ENCODE measurements at places on chromosomes 12 and 14.

- no peak for DNase-seq
Observed at GRCh38 chr12:65902500-65902899, 78.2 kb downstream of the HMGA2 start.

GRCh38 chr12:48489012-48489411 lies 6.7 kb downstream of the C12orf54 start:
- DNase-seq: no peak

DNA sequence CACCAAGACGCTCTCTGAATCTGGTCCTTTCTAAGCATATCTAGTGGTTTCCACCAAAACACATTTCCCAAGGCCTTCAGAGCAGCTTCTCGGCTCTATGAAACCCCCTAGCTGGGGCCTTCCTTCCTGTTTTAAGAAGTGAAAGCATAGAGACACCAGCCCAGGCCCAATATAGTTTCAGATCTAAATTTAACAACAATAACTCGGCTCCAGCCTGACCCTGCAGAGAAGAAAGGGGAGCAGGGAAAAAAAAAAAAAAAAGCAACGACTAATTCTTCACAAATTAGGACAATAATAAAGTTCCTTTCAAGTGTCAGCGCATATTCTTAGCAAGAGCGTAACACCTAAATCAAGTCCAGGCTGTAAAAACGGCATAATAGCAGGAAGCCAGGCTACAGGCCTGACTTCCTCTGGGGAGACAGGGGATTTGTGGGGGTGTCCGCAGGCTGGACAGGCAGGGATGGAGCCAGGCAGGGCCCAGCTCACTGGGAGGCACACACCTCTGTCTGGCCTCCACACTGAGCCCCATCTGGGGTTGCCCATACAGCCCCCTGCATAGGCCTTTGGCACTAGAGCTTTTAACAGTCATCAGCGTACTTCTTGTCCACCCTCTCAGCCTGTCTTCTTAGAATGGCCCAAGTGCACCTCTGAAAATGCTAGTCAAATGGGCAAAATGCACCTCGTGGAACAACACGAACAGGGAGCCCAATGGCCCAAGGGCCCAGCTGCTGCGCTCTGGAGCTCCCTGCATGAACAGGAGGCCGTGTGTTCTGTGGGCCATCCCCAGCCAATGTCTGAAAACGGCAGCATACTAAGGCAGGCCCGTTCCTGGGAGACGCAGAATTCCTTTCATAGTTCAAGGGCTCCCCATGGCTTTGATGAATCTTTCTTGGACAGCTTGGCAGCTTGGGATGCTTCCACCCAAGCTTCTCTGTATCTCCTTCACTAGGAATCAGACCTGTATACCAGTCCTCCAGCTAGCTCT lies 772.9 kb downstream of the MED13L start:
- no peak for DNase-seq

DNA sequence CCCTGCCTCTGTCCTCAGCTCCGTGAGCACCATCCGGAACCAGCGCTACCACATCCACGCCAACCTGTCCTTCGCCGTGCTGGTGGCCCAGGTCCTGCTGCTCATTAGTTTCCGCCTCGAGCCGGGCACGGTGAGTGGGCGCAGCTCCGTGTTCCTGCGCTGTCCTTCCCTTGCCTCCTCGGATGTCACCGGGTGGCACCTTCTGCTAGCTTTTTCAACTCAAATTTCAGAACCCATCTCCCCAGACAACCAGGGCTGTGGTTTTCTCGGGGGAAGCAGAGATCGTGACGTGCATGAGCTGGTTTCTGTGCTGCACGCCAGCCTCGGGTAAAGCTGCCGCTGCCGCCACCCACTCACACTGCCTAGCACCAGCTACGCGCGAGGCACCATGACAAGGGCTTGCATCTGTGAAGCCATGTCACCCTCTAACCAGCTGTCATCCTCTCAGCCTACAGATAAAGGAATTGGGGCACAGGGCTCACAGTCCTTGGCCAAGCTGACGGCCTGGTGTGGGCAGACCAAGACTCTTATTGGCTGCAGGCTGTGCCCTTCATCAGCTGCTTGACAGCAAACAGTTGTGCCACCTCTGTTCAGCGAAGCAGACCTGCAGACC lies 152.1 kb downstream of the ADGRD1 start:
- no peak for DNase-seq

- no peak for DNase-seq
Observed at GRCh38 chr12:102379346-102380162, 100.8 kb downstream of the IGF1 start.

DNA sequence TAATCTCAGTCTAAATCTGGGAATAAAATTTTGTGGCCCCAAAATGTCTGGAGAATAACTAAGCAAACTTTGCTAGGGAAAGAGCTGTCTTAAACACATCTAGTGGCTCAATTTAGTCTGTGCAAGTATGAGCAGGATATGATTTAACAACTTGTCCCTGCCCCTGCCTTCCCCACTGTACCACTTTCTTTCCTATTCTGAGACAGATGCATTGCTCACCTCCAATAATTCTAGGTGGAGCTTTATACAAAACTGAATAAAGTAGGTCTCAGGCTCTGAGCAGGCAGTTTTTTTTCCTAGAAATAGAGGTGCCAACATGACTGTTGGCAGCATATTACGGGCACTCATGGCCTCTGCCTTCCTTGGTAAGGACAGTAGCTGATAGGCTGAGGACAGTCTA lies 412.1 kb downstream of the DAD1 start:
- no peak for DNase-seq

GRCh38 chr12:579420-580110 lies 83.7 kb downstream of the NINJ2 start:
- DNase-seq: no peak

DNA sequence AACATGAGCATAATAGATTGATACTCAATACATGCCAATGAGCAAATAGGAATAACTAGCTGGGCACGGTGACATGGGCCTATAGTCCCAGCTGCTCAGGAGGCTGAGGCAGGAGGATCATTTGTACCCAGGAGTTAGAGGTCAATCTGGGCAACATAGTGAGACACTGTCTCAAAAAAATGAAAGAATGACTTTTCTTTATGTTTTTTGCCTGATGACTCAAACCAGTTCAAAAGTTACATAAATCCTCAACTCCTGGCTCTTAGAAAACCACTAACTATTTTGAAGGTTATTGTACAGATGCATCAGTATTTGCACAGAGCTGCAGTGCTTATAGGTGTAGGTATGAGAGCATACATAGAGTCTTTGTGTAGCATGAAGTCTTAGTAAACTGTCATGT lies 219.2 kb upstream of the RGS6 start:
- no peak for DNase-seq

DNA sequence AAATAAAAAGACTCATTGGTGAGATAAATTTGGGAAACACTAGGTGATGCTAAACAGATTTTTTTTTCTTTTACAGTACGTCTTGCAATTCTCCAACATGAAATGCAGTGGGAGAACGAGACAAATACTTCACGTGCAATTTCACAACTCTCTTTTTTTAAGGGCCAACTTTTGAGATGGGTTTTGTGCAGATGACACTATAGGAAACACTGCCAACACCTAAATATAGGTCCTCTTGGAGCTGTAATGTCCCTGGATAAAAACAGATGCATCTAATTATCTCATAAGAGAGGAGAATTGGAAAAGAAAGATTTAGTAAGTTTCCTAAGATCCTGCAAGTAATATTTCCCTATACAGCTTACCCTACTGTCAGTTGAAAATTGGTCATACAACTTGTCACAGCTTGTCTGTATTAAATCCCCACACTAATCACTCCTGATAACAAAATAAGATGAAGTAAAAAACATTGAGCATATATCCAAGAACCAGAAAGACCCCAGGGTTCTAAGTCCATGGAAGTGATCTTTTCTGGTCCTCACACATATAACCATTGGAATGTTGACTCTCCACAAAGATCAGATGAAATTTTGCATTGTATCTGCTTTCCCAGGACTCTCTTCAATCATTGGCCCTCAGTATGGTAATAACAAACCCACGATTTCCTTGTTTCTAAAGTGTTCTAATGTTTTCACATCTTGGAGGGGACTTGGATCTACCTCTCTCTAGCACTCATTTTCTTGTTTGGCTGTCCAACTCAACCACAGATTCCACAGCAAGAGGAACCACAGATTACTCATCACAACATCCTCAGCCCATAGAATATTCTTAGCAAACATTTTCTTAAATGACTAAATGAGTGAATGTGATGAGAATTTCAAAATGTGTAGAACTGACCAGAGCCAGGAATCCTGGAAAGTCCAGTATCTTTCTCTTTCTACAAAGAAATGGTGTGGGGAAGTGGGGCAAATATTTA lies 769.4 kb upstream of the USP15 start:
- no peak for DNase-seq

GRCh38 chr12:92544322-92544721 lies 158.5 kb upstream of the PLEKHG7 start:
- DNase-seq: no peak

- no peak for DNase-seq
Observed at GRCh38 chr12:51018956-51019355, 7.2 kb downstream of the SLC11A2 start.

GRCh38 chr12:53989227-53990113 lies 4.5 kb downstream of the HOXC10 start:
- no peak for DNase-seq

- DNase-seq: no peak
Observed at GRCh38 chr12:104740668-104741067, 217.4 kb downstream of the SLC41A2 start.

GRCh38 chr12:47276621-47277309 lies 197.0 kb upstream of the AMIGO2 start:
- DNase-seq: no peak

DNA sequence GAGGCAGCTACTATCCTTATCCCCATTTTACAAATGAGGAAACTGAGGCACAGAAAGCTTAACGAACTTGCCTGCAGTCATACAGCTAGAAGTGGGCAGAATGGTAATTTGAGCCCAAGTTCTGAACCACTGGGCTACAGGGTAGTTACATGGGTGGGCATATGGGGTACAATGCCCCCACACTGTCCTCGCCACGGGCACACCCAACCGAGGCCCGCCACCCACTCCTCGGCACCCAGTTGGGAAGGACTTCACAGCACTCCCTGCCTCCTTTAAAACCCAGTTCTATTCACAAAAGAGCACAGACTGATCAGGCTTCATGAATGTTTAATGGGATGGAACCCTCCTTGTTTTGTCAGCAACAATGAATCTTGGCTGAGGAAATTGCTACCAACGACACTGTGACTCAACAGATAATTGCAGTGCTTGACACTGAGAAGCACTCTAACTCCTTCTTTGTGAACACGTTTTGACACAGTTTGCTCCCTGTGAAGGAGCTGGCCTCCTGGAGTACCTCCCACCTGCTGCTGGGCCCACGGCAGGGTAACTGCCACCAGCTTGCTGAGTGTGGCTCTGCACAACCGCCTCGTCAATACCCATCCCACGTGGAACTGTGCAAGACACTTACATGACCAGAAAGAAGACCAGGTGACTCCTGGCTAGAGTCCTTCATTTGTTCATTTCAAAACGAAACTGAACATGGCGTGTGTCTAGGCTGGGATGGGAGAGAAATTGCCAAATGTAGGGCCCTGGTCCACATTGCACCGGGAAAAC lies 63.5 kb downstream of the CLMN start:
- DNase-seq: no peak

GRCh38 chr12:57641699-57642442 lies 8.9 kb upstream of the B4GALNT1 start:
- no peak for DNase-seq

DNA sequence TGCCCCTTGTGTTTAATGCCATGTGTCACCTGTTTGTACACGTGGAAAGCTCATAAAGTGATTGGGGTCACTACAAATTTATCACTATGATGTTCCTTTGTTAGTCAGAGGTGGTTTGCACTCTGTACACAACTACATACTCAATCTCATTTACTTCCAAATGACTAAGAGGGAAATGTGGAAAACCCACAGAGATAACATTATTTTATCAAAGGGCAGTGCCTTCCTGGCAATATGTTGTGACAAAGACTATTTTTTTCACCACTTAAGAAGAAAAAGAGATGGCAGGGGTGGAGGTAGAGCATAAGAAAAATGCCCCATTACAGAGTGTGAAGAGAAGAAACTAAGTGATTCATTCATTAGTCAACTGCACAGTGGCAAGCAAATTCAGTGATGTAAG lies 1064.1 kb upstream of the FLRT2 start:
- no peak for DNase-seq

DNA sequence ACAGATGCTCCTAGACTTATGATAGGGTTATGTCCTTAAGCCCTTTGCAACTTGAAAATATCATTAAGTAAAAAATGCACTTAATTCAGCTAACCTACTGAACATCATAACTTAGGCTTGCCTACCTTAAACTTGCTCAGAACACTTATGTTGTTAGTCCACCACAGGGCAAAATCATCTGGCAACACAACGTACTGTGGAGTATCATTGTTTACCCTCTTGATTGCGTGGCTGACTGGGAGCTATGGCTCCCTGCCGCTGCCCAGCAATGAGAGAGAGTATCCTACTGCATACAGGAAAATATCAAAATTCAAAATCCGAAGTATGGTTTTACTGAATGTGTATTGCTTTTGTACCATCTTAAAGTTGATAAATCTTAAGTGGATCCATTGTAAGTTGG lies 105.5 kb downstream of the SOX5 start:
- DNase-seq: no peak

DNA sequence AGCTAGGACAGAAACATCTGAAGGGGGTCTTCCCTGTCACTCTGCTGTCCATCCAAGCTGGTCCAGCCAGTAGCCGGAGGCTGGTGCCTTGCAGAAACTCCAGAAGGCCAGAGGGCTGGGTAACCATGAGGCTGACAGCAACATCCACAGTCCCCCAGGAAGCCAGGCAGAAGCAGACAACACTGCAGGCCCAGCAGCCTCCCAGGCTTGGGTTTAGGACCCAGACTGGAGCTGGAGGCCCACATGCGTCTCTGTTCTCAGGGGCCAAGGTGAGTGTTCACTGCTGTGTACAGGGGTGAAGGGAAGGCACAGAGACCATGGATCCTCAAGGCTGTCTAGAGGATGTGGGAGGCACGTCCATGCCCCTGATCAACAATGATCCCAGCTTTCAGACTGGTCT lies 136.4 kb upstream of the PRMT8 start:
- DNase-seq: no peak

GRCh38 chr14:87305345-87305744 lies 687.6 kb downstream of the GALC start:
- no peak for DNase-seq

DNA sequence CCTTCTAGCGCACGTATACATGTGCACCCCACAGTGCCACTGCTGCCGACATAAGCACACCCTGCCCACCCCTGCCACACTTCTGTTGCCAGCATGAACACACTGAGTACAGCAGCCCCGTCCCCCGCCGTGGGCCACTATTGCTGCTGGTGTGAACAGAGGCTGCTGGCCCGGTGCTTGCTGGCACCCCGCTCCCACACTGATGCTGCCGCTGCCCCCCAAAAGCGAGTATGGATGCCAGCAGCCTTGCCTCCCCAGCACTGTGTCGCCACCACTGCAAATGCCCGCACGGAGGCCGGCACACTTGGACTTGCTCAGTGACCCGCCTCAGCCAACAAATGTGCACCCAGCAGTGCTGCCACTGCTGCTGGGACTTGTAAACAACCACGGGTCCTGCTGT lies 872.4 kb upstream of the ATXN7L3B start:
- DNase-seq: no peak

DNA sequence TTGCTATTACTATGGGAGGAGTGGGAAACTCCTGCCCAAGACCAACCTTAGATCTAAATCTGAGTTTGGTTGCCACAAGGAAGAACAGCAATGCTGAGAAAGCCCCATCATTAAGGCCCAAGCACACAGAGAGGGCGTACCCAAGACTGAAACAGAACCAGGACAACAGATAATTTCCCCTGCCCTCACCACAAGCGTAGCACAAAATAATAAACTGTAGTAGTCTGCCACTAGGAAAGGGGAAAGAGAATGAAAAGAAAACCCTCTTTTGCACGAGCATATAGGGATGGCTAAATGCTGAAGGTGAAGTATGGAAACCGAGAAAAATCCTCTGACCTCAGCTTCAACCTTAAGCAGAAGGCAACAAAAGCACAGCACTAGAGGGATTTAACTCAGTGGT lies 76.5 kb upstream of the DHRS4 start:
- DNase-seq: no peak

Data from NCI-H2029 treated with DMSO at 0.1 percent for 48 hours (cell line).